Aorta (tissue), 5 donors: ENCODE measurements at places on chromosomes 2 and 18. TPM values are rescaled to one million over a fixed set of nuclear protein-coding genes. Genes with fewer than 3 reads are reported as not detected.

The TNFAIP6 gene
- polyA plus RNA-seq: 2.9 TPM

The EPG5 gene
- polyA plus RNA-seq: 11.3 TPM

The SPDYA gene
- polyA plus RNA-seq: 0.59 TPM

The CDCA7 gene
- 0.10 TPM for polyA plus RNA-seq

The OSR1 gene
- polyA plus RNA-seq: 55.1 TPM

The TDRD15 gene
- polyA plus RNA-seq: not detected

The TMEM214 gene
- polyA plus RNA-seq: 30.2 TPM

The WNT6 gene
- polyA plus RNA-seq: not detected

The WNT10A gene
- polyA plus RNA-seq: not detected

The LINC00305 gene
- not detected for polyA plus RNA-seq

The QPCT gene
- polyA plus RNA-seq: 5.5 TPM

The GKN2 gene
- polyA plus RNA-seq: 1.5 TPM

The FMNL2 gene
- 10.7 TPM for polyA plus RNA-seq

The R3HDM1 gene
- 9.5 TPM for polyA plus RNA-seq

The MERTK gene
- polyA plus RNA-seq: 18.8 TPM
